Hypothalamus (tissue), 51 donors: ENCODE measurements at places on chromosomes 7 and 10.

GRCh38 chr7:17593819-17594419 lies 295.5 kb downstream of the AHR start:
- no peak for DNase-seq

DNA sequence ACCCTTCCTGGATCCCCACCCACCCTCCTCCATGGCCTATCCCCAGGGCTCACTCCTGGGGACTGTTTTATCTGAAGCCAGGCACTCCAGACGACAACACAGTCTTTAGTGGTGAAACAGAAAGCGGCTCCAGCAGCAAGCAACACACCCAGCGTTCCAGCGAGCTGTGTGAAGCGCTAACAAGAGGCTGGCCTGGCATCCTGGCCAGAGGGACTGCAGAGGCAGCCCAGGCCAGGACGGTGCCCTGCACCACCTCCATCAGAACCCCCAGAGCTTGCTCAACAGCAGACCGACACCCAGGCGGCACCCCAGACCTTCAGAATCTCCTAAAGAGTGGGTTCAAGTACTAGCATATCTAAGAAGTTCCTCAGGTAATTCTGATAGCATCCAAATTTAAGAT lies 2.0 kb upstream of the CPXM2 start:
- DNase-seq, result no peak

DNA sequence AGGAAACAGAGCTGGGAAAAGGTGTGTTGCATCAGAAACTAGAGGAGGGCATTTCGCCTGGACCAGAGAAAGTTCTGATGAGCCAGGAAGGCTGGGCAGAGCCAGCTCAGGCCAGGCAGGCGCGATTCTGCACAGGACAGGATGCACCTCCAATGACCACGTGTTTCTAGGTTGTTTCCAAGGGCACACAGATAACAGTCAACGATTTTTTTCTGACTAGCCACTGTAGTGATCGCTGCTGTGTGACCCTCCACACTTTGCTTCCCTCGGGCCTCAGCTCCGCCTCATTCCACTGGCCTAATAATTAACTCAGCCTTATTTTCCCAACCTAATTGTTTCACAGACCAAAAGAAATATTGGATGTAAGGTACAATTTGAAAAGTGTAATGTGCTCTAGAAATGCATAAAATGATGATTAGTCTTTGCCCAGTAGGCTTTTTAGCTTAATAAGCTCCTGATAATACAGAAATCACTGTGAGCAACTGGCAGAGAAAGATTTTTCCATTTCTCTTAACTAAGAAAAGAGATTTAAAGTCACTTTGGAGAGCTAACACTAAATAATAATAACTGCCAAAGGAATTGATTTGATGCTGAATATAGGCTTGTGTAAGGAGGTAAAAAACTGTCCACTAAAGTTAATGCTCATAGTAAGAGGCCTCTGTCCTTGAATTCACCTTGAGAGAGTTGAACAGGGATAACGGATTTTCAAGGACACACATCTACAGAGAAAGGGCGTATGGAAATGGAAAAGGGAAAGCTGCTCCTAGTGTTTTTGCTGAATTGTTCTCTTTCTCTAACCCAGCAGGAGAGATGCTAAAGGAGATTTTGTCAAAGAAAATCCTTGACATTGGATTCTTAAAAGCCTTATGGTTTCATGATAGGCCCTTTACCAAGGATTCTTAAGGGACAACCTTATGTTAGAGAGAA lies 291.0 kb upstream of the C7orf33 start:
- no peak for DNase-seq

GRCh38 chr10:10985361-10985760 lies 32.3 kb upstream of the CELF2 start:
- DNase-seq, result no peak

DNA sequence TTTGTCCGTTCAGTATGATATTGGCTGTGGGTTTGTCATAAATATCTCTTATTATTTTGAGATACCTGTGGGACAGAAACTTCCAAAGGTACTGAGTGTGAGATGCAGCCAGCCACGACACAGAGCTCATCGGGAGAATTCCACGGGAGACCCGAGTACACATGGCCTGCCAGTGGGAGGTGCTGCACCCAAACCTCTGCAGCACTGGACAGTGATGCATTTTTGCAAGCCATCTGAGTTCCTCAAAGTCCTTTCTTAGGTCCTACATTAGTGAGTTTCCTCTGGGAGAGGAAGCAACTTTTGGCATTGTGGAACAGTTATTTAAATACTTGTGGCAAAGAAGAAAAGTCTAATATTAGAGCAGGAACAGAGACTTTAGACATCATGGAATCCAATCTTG lies 77.5 kb downstream of the ARID5B start:
- no peak for DNase-seq

DNA sequence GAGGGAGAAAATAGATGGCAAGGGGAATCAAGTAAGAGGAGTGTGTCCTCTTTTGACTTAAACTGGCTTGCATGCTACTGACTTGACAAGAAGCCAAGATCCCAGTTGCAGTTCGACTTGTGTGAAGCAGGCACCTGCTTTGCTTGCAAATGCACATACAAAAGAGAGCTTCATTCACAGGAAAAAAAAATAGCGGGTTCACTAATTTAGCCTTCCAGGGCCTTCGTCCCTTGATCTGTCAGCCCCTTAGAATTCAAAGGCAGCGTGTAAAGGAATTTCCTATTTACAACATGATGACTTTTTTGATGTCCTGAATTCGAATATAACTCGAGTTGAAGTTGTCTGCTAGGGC lies 192.1 kb downstream of the CELF2 start:
- no peak for DNase-seq

GRCh38 chr10:73586583-73586984 lies 4.6 kb downstream of the USP54 start:
- DNase-seq, result no peak
